Nucleus accumbens (tissue), 56 donors: ENCODE measurements at places on chromosomes 16 and 17.

DNA sequence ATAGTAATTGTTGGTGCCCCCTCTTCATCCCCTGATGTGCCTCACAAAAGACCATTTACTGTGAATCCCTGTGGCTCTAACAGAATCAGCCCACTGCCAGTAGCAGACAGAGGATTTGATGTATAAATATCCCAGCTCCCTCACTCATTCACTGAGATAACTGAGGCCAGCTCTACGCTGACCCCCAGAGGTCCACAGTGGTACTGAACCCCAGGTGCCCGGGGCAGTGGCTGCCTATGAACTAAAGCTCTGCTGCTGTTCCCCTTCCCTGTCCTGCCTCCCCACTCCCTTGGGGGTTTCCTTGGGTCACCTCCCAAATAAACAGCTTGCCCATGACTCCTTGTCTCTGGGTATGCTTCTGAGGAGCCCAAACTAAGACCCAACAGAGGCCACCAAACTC lies 295.8 kb downstream of the FOXL1 start:
- no peak for DNase-seq

GRCh38 chr16:22355487-22355908 lies 18.9 kb downstream of the CDR2 start:
- DNase-seq: no peak

GRCh38 chr17:40582328-40582901 lies 17.1 kb upstream of the CCR7 start:
- DNase-seq: no peak

DNA sequence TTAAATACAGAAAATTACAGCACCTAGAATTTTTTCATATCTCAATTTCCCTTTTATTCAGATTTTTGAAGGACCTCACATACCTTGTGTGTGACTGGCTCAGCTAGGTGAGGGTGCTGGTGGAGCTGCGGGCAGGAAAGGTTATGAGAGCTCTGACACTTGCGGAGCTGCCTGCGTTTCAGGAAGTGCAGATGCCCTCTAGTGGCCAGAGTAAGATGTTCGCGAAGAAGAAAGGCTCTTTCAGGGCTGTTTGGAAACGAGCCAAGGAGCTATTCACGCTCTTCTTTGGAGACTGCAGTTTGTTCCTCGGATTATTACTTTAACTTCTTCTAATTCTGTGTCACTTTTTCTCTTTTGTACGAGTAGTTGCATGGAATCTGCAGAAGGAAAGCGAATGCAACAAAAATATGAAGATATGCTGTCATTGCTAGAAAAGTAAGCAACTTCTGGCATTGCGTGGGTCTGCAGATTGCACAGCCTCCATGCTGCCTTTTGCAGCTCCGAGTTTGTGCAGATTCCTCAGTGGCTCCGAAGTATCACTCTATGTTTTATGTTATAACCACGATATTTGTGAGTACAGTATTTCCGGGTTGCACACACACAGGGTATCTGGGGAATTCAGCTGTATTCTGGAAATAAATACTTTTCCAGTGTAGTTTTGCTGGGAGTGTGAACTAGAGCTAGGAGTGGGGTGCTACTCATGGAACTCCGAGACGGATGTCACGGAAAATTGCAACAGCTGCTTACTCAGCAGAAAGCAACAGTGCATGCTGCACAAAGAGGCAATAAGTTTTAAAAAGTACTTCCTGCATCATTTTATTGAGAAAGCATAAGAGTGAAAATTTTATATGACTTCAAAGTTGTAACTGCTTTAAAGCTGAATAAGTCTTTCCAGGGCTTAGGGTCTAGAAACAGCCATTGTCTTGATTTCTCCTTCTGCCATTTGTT lies 46.3 kb downstream of the DNAH9 start:
- peak; percentile 40 for DNase-seq

DNA sequence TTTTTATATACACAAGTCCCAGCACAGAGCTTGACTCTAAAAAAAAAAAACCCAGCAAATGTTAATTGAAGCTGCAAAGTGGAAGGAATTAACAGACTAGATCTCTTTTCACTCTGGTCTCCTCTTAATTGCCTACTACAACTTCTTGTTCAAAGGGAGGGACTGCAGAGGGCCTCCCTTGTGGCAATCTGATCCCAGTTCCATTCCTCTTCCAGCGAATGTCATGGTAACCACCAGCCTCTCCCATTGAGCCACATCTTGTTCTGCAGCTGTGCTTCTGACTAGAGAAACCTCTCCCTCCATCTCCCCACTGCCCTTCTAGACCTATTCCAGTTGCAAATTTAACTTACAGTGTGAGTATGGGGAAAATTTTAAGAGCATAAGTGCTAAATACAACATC lies 5.9 kb downstream of the SUPT6H start:
- no peak for DNase-seq

GRCh38 chr17:27276653-27277156 lies 17.2 kb upstream of the WSB1 start:
- DNase-seq: no peak

DNA sequence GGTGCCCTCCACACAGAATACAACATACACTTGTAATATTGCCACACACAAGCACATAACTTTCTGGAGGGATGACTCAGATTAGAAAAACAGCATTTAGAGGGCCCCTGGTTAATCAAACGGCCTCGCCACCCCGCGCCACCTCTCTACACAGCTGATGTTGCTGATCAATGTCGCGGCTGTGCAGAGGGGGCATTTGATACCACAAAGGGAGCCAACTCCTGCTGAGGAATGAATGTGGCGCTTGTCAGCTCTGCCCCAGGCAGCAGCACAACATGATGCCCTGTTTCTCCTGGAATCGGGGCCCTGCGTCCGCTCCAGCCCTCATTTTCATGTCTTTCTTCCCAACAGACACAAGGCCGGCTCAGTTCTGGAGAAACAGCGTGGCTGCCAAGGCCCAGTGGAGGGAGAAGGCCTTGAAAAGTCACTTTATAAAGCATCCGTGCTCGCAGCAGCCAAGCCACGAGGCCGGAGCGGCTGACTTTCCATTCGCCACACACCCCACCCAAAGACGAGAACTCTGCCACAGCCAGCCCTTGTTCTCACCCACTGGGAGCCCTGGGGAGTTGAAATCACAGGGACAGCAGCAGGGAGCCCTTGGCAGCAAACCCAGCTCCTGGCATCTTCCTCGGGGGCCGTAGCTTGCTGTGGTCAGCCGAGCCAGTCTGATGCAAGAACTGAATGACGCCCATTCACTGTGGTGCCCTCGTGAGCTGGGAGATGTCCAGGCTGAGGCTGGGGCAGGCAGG lies 65.6 kb downstream of the XYLT1 start:
- DNase-seq: peak; percentile 91
